Activated CD4-positive, alpha-beta T cell treated with anti-CD3 and anti-CD28 coated beads, Interleukin-2, amount 10 ng/mL, durations not matched to agents 7 days and 5 days (primary cell): ENCODE measurements at places on chromosomes 6 and 20.
A peak's percentile ranks its signal among the peaks of the same experiment; 100 is the strongest.

GRCh38 chr6:144908004-144908403 lies 622.9 kb downstream of the UTRN start:
- DNase-seq, result no peak
- H3K4me1 ChIP-seq, result peaks cover 4% of the 10 kb centered on the region
- no peak overlapping the region for H3K27ac ChIP-seq

DNA sequence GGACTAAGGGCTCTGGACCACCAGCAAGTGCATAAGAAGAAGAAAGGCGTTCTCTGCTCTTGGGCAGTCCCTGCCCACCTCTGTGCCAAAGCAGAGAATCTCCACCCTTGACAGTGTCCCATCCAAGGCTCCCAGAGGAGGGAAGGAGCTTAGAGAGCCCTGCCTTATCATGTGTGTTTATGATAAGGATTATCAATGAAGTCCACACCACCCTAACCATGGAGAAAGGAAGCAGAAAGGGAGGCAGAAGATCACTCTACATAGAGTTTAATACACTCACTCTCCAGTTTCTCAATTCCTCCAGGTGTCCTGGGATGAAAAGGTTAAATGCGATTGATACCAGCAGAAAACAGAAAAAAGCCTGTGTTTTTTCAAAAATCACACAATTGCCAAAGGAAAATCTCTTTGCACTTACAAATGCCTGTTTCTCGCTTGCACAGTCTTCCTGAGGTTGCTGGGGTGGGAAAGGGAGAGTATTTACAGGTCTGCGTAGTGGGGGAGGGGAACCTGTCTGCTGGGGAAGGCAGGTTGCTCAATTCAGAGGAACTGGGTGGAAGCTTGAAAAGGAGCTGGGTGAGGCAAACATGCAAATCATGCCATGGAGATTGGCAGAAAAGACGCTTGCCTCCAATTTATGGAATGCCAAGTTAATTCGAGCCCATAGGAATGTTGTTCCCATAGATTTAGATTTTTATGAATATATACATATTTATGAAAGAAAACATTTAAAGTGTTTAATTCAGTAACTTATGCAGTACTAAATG lies 104.0 kb downstream of the EYA2 start:
- no peak overlapping the region for H3K4me3 ChIP-seq
- DNase-seq, result no peak
- peaks cover 35% of the 10 kb centered on the region for H3K4me1 ChIP-seq
- no peaks in the 10 kb centered on the region for H3K36me3 ChIP-seq
- no peak overlapping the region for H3K27ac ChIP-seq

- no peak for DNase-seq
- H3K36me3 ChIP-seq, result peaks cover 7% of the 10 kb centered on the region
- H3K4me1 ChIP-seq, result peaks cover 38% of the 10 kb centered on the region
- no peak overlapping the region for H3K27ac ChIP-seq
- H3K27me3 ChIP-seq, result no peaks in the 10 kb centered on the region
These were observed 86.1 kb downstream of the SLX4IP start for GRCh38 chr20:10521068-10521831.

DNA sequence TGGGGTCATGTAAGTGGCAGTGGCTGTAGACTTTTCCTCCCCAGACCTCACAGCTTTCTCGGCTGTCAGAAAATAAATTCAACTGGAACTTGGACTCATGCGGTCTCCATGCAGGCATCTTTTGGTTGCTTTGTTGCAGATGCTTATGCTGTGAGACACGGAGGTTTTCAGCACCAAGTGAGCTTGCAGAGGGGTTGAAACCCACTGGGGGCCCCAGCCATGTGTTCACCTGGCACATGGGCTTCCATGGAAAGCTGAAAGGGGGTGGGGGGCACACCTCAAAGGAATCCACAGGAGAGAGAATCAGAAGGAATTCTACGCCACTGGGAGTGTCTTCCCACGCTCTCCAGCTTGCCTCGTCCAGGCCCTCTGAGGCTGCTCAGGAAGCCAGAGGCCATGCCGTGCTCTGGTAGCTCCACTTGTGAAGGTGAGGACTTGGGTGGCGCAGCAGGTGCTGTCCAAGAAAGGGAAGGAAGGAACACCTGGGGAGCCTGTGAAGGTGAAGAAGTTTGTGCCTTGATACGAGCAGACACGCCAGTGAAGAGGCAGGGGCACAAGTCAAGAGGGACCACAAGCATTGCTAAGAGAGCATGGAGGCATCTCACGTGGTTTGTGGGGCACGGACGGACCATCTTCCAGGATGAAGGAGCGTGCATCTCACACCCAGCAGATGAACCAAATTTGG lies 134.3 kb upstream of the PMEPA1 start:
- H3K36me3 ChIP-seq, result no peaks in the 10 kb centered on the region
- peaks cover 8% of the 10 kb centered on the region for H3K27me3 ChIP-seq
- no peak overlapping the region for H3K27ac ChIP-seq
- H3K4me3 ChIP-seq, result no peak overlapping the region
- H3K4me1 ChIP-seq, result no peaks in the 10 kb centered on the region
- no peak for DNase-seq

DNA sequence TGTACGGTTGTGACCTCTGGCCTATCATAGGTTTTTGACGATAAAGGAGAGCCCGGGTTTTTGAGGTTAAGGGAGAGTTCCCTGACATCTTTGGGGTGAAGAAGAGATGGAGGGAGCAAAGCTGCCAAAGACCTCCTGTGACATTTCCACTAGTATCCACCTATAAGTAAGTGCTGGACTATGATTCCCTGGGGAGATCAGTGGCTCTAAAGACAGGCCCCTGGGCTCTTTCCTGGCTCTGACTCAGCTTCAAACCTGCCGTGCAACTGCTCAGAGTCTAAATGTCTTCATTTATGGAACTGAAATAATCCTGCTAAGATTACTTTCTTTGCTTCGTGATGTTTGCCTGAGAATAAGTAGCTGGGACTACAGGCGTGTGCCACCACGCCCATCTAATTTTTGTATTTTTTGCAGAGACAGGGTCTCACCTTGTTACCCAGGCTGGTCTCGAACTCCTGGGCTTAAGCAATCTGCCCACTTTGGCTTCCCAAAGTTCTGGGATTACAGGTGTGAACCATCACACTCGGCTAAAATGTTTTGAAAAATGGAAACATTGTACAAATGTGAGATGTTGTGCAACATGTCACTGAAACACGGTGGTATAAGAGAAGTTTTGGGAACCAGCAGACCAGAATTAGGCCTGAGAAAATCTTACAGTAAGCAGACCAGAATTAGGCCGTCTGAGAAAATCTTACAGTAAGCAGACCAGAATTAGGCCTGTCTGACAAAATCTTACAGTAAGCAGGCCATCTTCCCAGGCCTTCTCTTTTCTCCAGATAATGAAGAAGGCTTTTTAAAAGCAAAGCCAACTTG lies 1.1 kb upstream of the PAQR8 start:
- H3K4me1 ChIP-seq, result peaks cover 33% of the 10 kb centered on the region
- DNase-seq, result no peak
- peak overlapping the region; percentile 95 for H3K27ac ChIP-seq
